IPS DF 19.7 (cell line): ENCODE measurements at places on chromosomes 2 and 18.

GRCh38 chr2:55951533-55951932 lies 28.0 kb upstream of the EFEMP1 start:
- no peak for DNase-seq

DNA sequence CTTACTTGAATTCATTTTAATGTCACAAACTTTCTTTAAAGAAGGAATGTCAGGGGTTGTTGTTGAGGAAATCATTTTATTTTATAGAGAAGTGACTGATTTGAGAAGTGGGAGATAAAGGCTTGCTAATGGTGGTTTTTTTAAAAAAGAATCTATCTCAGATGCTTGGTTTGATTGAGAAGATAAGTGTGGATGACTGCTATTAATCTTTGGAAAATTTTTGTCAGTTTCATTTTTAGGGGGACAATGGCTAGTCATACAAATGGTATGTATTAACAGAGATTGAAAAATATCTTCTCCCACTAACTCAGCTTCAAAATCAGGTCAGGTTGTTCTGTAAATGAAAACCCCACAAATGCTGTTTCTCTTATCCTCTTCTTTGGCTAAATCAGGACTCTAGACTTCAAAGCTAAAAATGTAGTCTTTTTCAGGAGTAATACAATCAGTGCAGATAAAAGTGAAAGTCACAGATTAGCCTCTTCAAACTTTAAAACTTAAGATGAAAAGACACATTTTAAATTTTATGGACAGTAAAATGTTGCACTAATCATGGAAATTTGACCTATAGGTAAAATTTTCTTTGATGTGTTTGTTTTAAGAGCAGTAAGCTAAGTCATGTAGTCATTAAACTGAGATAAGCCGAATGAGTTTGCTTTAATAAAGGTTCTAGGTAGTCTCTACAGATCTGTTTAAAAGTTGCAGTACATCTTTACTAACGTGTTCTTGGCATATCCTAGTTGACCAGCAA lies 674.2 kb upstream of the VRK2 start:
- no peak for DNase-seq

DNA sequence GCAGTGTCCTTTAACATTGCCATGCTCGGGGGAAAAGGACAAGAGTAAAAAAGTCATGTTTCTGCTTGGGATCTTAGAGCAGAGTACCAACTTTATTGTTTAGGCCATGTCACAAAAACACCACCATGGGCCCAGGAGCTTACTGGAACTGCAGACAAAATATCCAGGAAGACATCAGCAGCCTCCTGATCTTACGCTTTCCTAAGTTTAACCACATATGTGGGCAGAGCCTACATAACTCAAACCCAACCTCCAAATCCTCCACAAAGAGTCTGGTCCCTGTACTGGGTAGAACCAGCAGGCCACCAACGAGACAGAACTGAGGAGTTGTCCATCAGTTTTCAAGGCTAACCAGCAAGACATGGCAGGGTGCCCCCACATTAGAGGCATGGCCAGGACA lies 10.3 kb downstream of the GALNT14 start:
- no peak for DNase-seq

DNA sequence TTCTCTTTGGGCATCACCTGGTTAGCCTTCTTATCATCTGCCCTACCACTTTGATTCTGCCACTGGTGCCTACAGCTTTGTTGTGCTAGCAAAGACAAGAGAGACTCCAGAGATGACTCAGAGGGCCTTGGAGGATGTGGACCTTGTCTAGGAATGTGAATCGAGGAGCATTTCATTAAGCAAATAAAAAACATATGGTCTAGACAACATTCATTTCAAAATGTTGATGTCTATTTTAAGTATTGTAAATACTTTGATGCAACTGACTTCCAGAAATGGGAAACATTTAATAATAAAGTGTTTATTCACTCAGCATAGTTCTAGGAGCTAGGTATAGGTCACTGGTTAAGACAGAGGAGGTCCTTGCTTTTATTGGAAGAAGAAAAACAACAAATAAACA lies 195.5 kb downstream of the CDCA7 start:
- DNase-seq: no peak

GRCh38 chr2:137938204-137938603 lies 26.1 kb upstream of the HNMT start:
- DNase-seq: no peak

DNA sequence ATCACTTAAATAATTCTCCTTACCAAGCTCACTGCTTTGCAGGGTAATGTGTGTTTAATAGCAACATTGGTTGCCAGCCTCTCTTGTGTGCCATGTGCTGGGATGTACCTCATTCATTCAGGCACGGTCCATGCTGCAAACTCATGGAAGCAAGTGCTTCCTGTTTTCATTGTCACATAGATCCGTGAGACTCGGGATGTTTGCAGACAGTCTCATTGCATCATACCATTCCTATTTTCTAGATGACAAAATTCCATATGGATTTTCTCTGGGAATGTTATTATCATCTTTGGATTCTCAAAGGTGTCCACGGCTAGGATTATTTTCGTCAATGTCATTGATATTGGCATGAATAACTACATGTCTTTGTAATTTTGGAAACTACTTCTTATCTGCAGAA lies 60.0 kb upstream of the HDAC4 start:
- no peak for DNase-seq

DNA sequence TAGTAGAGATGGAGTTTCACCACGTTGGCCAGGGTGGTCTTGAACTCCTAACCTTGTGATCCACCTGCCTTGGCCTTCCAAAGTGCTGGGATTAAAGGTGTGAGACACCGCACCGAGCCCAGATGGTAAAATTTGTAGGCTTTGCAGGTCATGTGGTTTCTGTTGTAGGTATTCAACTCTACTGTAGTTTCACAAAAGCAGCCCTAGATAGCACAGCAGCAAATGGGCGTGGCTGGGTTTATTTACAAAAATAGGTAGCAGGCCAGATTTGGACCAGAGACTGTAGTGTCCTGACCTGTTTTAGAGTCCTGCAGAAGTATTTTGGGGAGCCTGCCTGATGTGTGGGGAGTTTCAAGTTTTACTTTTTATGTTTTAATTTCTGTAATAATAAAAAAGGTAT lies 84.1 kb upstream of the RASGRP3 start:
- DNase-seq: no peak

- no peak for DNase-seq
These were observed 46.3 kb downstream of the ASB18 start for GRCh38 chr2:236217926-236218325.

DNA sequence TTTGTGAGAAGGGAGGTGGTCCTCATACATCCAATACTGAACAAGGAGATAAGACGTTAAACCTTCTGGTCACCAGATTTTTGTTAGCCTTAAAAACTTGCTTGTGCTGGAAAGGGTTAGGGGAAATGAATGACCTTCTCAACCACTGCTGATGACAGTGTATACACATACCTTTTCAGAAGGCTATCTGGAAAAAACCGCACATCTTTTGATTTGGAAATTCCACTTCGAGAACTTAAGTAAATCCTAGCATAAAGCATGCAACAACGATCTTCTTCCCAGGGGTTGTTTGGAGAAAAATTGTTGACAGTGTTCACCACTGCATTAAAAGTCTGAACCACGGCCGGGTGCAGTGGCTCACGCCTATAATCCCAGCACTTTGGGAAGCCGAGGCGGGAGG lies 7.6 kb downstream of the YWHAQ start:
- no peak for DNase-seq

GRCh38 chr18:5024741-5025140 lies 172.3 kb downstream of the AKAIN1 start:
- no peak for DNase-seq

DNA sequence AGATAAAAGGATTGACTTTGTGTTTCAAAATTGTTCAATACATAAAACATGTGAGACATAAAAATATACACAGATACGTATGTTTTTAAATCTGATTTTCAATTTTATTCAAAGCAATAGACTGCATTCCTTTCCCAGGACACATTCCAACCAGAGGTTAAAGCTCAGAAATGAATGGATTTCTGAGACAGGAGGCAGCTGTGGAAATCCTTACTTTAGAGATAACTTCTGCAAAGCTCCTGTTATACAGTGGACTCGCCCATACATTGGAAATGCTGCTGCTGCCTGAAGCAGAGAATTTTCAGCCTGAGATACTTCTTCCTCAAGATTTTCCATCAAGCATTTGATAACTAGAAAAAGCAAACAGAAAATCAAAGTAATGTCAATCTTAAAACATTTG lies 43.8 kb downstream of the THADA start:
- no peak for DNase-seq

DNA sequence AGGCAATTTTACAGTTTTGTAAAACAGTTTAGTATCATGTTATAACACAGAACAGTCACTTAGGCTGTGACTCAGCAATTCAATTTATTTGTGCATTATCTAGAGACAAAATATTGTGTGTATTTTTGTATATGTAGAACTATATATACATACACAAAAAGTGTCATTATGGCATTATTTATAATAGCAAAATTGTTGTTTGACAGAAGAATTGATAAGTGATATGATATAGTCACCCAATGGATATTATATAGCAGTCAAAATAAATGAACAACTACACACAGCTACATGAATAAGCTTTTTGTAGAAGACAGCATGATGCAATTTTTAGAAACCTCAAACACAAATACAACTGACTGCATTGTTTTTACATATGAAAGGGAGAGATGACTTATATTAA lies 334.0 kb downstream of the TRIB2 start:
- no peak for DNase-seq

GRCh38 chr2:14524041-14524802 lies 108.3 kb upstream of the LRATD1 start:
- no peak for DNase-seq

DNA sequence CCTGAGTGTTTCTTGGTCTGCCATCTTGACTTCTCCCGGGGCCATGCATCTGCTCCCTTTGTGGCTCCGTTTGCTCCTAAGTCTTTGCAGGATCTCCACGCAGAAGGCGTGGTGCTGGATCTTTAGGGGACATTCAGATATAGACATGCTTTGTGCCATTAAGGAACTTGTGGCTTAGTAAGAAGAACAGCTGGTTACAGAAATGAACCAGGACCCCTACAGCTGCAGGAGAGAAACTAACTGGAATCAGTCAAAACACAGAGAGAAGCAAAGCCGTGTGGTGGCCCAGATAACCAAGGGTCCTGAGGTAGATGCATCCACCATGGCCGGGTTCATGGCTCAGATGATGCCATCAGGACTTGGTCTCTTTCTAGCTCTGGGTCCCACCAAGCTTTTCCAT lies 97.6 kb downstream of the SH3RF3 start:
- DNase-seq: no peak

DNA sequence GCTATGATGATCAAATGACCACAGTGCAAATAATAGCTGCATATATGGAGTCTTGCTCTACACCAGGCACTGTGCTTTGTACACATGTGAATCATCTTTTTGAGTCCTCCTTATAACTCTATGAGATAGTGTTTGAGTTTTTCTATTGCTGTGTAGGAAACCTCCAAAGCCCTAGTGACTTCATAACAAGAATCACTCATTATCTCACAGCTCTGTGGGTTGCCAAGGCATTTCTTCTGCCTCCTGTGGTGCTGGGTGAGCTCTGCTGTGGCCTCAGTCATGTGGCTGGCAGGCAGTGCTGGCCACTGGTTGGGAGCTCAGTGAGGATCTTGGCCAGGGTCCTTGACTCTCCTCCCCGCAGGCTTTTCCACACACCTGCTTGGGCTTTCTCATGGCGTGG lies 153.4 kb downstream of the CAPN13 start:
- no peak for DNase-seq

GRCh38 chr2:70978341-70979179 lies at the start of gene ANKRD53:
TSS of gene ANKRD53 (plus strand) at chr2:70978630. CDS start at chr2:70978646, 16 bp downstream.
- no peak for DNase-seq

DNA sequence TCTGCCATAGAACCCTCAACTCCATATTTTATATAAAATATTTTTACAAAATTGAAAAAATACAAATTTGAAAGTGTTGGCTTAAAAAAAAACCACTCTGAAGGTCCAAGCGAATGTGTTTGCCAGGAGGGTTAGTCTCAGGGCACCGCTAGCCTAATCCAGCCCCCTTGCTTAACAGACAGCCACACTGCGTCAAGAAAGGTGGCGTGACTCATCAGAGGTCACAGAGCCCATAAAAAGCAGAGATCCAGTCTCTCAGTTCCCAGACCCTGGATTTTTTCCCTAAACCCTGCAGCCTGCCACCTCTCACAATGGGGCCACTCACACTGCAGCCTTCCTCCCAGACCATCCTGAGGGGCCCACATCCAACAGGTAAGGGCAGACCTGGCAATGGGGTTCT lies 3.9 kb upstream of the TNS1 start:
- no peak for DNase-seq

- DNase-seq: peak; percentile 98
These were observed 57.9 kb upstream of the MSH2 start for GRCh38 chr2:47344890-47345589.

DNA sequence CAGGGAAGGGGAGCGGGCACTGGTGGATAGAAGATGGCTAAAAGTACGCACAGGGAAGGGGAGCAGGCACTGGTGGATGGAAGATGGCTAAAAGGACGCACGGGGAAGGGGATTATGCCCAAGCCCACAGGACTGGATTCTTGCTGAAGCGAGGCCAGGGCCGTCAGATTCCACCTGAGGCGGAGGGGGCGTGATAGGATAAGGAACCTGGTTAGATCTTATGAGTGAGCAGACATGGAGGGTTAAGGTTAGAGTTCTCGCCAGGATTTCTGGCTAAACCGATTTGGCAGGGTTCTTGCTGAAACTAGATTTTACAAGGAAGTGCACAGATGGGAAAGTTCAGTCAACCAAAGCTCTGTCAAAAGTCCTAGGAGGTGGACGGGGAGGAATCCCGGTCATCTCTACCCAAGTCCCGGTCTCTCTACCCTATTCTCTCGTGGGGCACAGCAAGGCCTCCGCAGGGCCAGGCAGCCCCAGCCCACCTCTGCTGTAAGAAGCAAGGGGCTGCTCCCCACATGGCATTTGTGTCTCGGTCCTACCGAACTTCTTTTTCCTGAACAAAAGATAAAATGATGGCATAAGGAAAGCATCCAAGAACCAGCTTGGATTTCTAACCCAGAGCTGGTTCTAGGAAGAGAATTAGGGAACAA lies 140.8 kb downstream of the PTGR3 start:
- no peak for DNase-seq

GRCh38 chr18:21484851-21485636 lies 115.5 kb downstream of the ESCO1 start:
- no peak for DNase-seq

- no peak for DNase-seq
These were observed 59.6 kb downstream of the NCK2 start for GRCh38 chr2:105804266-105804665.

GRCh38 chr2:44839370-44839769 lies 102.1 kb upstream of the SIX3 start:
- DNase-seq: no peak

- DNase-seq: no peak
These were observed 33.4 kb downstream of the GAREM1 start for GRCh38 chr18:32437100-32437834.

GRCh38 chr2:64666810-64667438 lies 13.2 kb upstream of the SERTAD2 start:
- no peak for DNase-seq

GRCh38 chr18:32730620-32731091 lies 42.2 kb downstream of the KLHL14 start:
- DNase-seq: no peak

- DNase-seq: peak; percentile 15
These were observed 29.5 kb downstream of the PAX8 start for GRCh38 chr2:113248997-113249770.

GRCh38 chr2:241029599-241030332 lies 31.3 kb downstream of the SNED1 start:
- DNase-seq: no peak

GRCh38 chr2:57542081-57542480 lies 504.5 kb upstream of the VRK2 start:
- DNase-seq: no peak
